NCI-H1105 (cell line): ENCODE measurements at places on chromosomes 4 and X.
A peak's percentile ranks its signal among the peaks of the same experiment; 100 is the strongest.

DNA sequence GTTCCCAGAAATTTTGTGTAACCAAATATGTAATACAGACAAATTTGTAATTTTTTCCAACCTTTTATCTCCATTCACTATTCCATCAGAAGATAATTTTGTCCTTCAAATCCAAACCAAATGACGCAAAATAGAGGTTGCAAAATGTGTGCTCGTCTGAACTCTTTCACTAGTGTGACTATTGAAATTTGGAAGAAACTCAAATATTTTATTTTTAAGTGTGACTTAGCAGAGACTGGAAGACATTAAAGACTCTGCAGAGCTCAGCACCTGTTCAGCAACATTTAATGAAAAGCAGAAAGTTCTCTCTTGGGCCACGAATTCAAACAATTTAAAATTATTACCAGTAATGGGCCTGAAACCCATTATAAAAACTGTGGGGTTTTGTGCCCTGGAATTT, 30.0 kb upstream of the APELA start:
- DNase-seq = no peak

DNA sequence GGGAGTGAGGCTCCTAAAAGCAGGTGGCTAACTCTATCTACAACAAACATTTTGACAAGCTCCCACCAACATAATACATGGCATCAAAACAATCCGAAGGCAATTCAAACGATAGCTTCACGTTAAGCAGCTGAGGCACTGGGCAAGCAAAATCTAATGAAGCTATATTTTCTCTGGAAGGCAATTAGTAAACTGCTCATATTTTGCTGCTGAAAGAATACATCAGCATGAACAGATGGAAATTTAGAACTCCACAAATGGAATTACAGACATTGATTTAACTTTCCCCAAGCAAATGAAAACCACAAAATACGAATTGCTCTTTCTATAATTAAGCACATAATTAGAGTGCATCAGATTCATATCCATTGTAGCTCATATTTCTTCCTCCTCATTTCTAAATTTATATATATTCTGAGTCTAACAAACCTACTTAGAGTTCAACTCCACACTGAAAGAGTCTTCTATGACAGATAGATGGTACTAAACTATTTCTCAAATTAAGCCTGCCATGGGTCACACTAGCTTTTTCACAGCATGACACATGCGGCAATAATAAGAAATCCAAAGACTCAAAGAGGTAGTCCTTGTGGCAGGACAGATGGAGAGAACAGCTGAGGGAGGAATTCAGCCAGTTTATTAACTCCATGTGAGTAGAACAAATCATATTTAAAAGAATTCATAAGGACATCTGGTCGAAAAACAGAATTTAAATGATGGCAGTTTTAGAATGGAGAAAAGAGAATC, 305.4 kb downstream of the MAPK10 start:
- no peak for DNase-seq

DNA sequence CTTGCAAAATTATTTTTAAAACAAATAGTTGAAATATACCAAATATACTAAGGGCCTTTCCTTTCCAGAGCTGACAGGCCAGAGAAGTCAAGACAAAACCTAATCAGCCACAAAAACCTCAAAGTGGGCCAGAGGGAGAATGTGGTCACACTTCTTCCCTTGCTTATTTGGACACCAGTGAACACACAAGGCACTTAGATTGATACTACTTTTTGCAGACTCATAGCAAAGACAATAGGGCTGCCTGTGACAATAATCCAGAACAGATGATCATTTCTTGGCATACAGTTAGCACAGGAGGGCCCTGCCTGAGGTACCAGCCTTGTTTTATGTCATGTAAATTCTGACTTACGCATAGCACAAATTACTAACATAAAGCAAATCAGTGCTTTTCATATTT, 215.7 kb upstream of the NEIL3 start:
- DNase-seq = no peak

DNA sequence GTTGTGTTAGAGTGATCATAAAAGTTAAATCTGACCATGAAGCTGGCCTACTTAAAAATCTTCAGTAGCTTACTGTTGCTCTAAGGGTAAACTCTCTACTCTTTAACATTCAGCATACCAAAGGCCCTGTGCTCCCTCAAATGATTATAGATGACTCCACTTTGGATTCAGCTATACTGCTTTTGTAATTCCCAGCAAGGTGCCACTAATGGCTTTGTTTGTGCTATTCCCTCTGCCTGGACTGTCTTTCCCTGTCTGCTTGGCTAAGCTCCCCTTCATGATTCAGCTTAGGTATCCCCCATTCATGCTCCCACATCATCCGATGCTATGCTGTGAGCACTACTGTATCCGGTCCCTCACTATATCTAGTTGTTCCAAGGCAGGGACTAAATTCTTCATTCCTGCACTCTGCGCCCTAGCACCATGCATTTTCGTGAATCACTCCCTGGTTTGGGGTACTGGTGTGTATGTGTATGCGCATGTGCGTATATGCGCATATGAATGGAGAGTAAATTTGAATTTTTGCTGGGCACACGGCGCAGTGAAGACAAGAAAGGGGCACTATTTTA, 453 bp upstream of the PBDC1 start:
- no peak for DNase-seq

DNA sequence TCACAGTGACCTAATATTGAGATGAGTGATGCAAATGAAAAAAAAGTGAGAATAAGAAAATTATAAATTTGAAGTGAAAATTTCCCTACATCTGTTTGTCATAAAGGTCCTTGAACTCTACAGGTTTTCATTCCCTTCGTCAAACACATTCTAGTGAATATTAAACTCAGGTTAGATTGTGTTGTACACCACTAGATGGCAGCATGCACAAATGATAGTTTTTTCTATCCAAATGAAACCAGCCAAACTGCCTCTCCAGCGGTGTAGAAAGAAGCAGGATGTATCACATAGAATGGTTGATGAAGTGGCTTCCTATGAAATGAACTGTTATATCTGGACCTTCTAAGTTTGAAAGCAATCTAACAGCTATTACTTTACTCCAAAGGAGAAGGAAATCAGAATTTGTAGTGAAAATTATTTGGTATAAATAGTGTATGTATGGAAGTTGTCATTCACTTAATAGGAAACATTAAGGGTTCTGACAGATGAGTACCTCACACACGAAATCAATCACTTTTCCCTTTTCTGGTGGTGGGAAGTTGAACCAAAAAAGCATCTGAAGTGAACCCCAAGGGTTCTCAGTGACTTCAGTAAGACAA, 382.7 kb downstream of the UNC5C start:
- peak; percentile 43 for DNase-seq

GRCh38 chrX:150984169-150984824, 1.2 kb downstream of the HMGB3 start:
- no peak for DNase-seq

DNA sequence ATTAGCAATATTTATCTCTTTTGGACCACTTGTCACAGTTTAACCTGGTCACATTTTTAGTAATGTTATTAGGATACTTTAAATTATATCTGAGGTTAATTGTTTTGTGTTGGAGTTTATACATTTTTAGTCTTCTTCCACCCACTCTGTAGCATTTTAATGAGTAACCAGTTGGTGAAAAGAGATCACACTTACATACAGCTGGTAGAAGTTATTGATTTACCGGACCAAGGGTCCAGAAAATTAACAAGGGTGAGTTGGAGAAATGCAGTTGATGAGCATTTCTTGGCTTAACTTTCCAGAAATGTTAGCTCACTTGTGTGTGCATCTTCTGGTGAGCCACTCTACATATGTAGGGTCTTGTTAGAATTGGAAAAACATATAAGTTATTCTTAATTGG, 219.6 kb downstream of the GRXCR1 start:
- no peak for DNase-seq

DNA sequence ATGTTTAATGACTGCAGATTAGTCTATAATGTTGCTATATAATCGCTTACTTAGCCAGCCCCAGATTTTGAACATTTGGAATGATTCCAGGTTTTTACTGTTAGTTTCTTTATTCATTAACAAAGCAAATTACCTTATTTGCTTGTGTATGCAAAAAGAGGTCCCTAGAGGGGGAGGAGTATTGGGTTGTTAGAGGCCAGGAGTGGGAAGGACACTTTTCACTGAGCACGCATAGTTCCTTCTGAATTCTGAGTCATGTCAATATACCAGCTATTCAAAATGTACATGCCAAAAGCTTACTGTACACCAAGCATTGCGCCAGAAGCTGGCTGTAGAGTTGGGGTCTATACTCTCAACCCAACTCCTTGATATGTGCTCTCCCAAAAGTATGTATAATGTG, 5.1 kb upstream of the DGAT2L6 start:
- no peak for DNase-seq

DNA sequence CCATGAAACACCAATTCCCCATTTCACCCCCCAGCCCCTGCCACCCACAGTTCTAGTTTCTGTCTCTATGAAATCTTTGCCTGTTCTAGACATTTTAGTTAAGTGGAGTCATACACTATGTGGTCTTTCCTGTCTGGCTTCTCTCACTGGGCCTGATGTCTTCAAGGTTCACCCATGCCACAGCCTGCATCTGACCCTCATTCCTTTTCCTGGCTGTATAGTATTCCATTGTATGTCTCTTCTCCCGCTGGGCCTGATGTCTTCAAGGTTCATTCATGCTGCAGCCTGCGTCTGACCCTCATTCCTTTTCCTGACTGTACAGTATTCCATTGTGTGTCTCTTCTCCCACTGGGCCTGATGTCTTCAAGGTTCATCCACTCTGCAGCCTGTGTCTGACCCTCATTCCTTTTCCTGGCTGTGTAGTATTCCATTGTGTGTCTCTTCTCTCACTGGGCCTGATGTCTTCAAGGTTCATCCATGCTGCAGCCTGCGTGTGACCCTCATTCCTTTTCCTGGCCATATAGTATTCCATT, 191.7 kb downstream of the CRLF2 start:
- no peak for DNase-seq

- DNase-seq = no peak
Measured at GRCh38 chrX:107829878-107830277, 4.2 kb downstream of the MID2 start.

DNA sequence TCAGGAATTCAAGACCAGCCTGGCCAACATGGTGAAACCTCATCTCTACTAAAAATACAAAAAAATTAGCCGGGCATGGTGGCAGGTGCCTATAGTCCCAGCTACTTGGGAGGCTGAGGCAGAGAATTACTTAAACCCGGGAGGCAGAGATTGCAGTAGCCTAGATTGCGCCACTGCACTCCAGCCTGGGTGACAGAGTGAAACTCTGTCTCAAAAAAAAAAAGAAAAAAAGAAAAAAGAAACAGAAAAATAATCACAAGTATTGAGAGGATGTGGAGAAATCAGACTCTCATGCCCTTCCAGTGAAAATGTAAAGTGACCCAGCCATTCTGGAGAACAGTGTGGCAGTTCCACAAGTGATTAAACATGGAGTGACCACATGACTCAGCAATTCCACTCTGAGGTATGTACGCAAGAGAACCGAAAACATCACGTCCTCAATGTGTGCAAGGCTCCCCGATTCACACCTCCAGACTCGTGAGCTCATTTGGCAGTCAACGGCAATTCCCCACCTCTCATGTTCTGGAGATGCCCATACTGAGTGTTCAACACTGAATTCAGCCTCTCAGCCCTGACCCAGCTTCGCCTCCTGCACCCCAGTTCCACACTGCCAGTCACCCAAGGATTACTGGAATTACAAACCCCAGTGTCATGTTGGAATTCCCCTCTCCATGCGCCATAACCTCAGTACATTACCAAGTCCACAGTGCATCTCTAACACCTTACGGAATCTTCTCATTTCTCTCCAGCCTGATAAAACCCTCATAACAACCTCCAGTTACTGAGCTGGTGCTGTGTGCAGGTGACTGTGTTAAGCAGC, 21.1 kb downstream of the ACOX3 start:
- no peak for DNase-seq

DNA sequence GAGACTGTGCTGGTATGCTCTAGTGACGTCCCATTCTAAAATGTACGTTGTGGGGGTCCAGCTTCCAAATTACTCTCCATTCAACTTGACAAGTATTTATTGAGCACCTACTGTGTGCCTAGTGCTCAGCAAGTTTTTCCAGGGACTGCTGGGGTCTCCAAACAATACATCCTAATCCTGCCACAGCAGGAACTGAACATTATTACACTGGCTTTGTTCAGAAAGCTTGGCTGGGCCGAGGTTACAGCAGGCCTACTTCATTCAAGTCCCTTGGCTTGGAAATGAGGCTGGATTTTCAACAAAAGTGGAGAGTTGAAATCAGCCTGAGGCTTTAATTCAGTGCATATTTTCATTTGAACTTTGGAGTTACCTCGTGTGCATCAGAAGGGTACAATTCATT, 78.0 kb downstream of the GUCY2F start:
- DNase-seq = no peak

GRCh38 chrX:12997906-12998687, 23.2 kb downstream of the TMSB4X start:
- no peak for DNase-seq

DNA sequence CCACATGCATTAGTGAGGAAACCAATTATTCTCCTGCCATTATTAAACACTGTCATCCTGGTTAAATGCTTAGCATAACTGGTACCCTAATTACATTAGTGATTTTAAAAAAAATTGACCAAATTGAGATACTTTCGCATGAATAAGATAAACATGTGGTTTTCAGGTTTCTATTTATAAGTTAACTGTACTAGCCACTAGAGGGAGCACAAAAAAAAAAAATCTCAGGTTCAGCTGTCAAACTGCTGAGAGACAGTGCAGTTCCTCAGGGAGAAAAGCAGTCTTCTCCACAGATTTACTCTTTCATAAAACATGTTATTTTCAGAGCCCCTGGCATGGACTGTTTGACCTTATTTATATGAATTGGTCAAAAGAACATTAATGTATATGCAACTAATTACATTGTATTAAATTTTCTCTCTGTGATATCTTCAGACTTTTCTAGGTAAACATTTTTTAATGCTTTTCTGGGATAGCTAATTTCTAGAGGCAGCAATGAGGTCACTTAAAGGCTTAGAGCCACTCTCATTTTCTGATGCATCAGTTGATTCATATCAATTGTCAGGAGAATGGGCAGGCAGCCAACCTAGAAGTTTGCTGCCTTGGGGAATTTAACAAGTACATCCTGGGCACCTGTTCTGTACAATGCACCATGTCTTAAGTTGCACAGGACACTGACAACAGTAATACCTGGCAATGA, 167.5 kb downstream of the CDS1 start:
- no peak for DNase-seq

GRCh38 chr4:73892966-73893365, 23.8 kb downstream of the CXCL1 start:
- no peak for DNase-seq

DNA sequence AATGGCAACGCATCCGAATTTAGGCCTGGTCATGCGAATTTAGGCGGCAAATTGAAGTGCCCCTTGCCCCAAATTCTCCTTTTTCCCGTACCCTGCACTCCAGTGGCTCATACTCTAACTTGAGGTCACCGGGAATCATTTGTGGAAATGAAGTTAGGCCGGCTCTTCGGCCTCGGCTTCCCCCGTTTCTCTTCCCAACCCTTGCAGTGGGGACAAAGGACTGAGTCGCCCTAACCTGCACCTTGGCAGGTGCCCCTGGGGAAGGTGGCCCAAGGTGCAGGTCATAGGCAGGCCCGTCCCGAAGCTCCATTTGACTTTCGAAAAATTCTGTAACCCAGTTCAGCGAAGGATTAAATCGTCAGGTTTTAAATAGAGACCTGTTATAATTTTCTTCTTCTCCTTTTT, 811 bp downstream of the SRD5A3 start:
- no peak for DNase-seq

GRCh38 chr4:109462297-109462696, 28.7 kb downstream of the SEC24B start:
- no peak for DNase-seq
